ENCODE measurements at places on chromosomes 11 and 22.
A peak's percentile ranks its signal among the peaks of the same experiment; 100 is the strongest.

- no peak overlapping the region for H3K4me3 ChIP-seq
- peaks cover 5% of the 10 kb centered on the region for H3K36me3 ChIP-seq
- no peaks in the 10 kb centered on the region for H3K27me3 ChIP-seq
- no peak overlapping the region for H3K27ac ChIP-seq
- H3K4me1 ChIP-seq: no peaks in the 10 kb centered on the region
Measured at GRCh38 chr22:46794491-46794890, 32.0 kb downstream of the TBC1D22A start.

DNA sequence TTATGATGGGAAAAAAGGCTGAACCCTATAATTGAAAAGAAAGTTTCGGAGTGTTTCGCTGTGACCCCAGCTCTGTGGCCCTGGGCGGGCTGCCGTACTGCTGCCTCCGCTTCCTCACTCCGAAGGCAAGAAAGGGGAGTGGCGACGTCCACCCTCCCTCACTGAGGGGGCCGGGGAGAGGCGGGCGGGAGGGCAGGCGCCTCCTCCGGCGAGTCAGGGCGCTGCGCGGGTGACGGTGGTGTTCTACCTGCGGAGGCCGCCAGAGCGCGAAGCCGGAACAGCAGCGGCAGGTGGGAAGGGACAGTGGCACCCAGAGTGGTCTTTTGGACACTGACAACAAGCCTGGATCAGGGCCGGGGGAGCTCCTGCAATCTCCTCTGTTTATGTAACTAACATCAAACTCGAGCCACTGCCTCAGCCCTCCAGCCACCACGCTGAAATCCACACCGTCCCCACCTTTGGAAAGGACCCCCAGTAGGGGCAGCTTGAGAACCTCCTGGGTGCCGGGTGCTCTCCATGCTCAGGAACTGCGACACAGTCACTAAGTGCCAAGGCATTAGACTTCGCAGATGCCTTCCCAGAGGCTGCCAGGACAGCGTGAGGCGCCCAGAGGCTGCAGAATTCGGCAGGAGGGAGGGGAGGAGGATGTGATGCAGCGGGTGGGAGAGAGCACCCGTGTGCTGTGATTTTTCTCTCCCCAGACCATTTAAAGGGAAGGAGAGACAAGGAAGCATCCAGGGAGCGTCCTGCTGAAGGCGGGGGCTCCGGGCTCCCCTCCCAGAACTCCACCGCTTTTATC is 25.5 kb downstream of the BID start:
- H3K27me3 ChIP-seq: no peaks in the 10 kb centered on the region
- H3K36me3 ChIP-seq: peaks cover 3% of the 10 kb centered on the region
- H3K4me1 ChIP-seq: no peaks in the 10 kb centered on the region

GRCh38 chr11:84260862-84261261 is 974.7 kb upstream of the CCDC90B start:
- H3K4me3 ChIP-seq: no peak overlapping the region
- H3K36me3 ChIP-seq: no peaks in the 10 kb centered on the region
- no peaks in the 10 kb centered on the region for H3K4me1 ChIP-seq
- no peak overlapping the region for H3K27ac ChIP-seq
- DNase-seq: no peak
- no peaks in the 10 kb centered on the region for H3K27me3 ChIP-seq

GRCh38 chr11:10945196-10945595 is 87.3 kb upstream of the ZBED5 start:
- peaks cover 3% of the 10 kb centered on the region for H3K36me3 ChIP-seq
- H3K4me1 ChIP-seq: peaks cover 12% of the 10 kb centered on the region
- no peak overlapping the region for H3K4me3 ChIP-seq
- H3K27ac ChIP-seq: peak overlapping the region; percentile 17

- H3K27ac ChIP-seq: no peak overlapping the region
- no peak for DNase-seq
- peaks cover 4% of the 10 kb centered on the region for H3K36me3 ChIP-seq
- no peaks in the 10 kb centered on the region for H3K27me3 ChIP-seq
- no peak overlapping the region for H3K4me3 ChIP-seq
- no peaks in the 10 kb centered on the region for H3K4me1 ChIP-seq
Measured at GRCh38 chr22:47605886-47606285, 843.4 kb downstream of the TBC1D22A start.

DNA sequence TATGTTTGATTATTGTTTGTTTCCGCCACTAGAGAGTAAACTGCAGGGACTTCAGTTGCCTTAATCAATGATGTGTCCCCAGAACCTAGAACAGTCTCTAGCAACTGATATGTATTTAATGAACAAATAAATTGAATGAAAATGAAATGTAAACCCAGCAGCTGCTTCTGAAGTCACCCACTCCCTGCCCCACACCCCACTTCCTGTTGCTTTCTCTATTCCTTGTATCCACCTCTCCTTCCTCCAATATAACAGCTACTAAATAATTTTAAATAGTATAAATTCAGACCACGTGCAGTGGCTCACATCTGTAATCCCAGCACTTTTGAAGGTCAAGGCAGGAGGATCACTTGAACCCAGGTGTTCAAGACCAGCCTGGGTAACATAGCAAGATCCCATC is 15.8 kb downstream of the MYH9 start:
- peak overlapping the region; percentile 100 for H3K27ac ChIP-seq
- H3K4me3 ChIP-seq: no peak overlapping the region
- H3K4me1 ChIP-seq: peaks cover 68% of the 10 kb centered on the region
- peaks cover 2% of the 10 kb centered on the region for H3K36me3 ChIP-seq
- no peaks in the 10 kb centered on the region for H3K27me3 ChIP-seq
- DNase-seq: no peak

All from mesothelial cell of epicardium (in vitro differentiated cells).